ENCODE measurements at places on chromosomes 2 and 18. TPM values are rescaled to one million over a fixed set of nuclear protein-coding genes. Genes with fewer than 3 reads are reported as not detected.

Gene SP9
- total RNA-seq: not detected

Gene EPHA4
- 17.1 TPM for total RNA-seq

Gene SLC14A1
- total RNA-seq: 0.32 TPM

Gene ALLC
- not detected for total RNA-seq

Gene LAMA3
- total RNA-seq: 41.3 TPM

Gene TYMS
- total RNA-seq: 32.8 TPM

- no peak for DNase-seq
These were observed 185.6 kb upstream of the MEX3C start for GRCh38 chr18:51383116-51383515.

DNA sequence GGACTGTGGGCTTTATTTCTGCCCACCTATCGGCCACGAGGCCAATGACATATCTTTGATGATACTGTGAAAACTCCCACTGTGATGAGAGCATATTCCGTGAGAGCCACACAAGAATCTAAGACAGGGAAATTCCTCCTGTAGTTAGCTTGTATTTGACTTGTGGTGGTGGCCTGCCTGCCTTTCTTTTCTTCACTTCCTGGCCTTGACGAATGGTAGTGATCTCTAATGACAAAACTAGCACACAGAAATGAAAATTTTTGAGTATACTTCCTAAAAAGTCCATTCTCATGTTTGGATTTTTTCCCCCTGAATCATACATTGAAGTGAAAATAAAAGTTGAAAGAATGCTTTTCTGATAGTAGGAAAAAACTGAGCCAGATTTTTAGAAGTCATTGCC, 94.4 kb downstream of the MGAT5 start:
- no peak for DNase-seq

- no peak for DNase-seq
These were observed 67.9 kb upstream of the ST3GAL5 start for GRCh38 chr2:85956646-85957039.
